ENCODE measurements at places on chromosomes 4 and X. TPM values are rescaled to one million over a fixed set of nuclear protein-coding genes. Genes with fewer than 3 reads are reported as not detected.

- DNase-seq: no peak
Measured at GRCh38 chr4:185190306-185190856, 13.4 kb downstream of the CFAP97 start.

The ATP1B4 gene
- not detected for total RNA-seq

GRCh38 chr4:120857312-120857711, 65.2 kb downstream of the PRDM5 start:
- DNase-seq: no peak

The HSFX2 gene
- not detected for total RNA-seq

DNA sequence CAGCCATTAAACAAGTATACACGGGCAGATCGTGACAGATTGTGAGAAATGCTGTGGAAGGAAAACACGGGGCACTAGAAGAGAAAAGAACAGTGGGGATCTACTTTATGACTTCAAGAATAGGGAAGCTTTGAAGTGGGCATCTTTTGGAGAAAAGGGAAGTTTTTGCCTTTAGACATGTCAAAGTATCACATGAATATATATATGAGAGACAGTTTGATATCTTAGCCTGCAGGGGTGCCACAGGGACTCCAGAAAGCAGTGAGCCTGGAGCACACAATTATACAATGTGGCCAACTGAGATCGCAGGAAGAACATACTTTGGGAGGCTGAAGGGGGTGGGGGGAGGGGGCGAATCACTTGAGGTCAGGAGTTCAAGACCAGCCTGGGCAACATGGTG, 35.7 kb downstream of the RELL1 start:
- DNase-seq: no peak

The AASDH gene
- total RNA-seq: 8.9 TPM
